ENCODE measurements at places on chromosomes 16 and 17.

- no peak for DNase-seq
Measured at GRCh38 chr17:69179227-69179952, 37.7 kb upstream of the ABCA6 start.

GRCh38 chr17:73820686-73821448 lies 176.6 kb upstream of the SDK2 start:
- DNase-seq: no peak

DNA sequence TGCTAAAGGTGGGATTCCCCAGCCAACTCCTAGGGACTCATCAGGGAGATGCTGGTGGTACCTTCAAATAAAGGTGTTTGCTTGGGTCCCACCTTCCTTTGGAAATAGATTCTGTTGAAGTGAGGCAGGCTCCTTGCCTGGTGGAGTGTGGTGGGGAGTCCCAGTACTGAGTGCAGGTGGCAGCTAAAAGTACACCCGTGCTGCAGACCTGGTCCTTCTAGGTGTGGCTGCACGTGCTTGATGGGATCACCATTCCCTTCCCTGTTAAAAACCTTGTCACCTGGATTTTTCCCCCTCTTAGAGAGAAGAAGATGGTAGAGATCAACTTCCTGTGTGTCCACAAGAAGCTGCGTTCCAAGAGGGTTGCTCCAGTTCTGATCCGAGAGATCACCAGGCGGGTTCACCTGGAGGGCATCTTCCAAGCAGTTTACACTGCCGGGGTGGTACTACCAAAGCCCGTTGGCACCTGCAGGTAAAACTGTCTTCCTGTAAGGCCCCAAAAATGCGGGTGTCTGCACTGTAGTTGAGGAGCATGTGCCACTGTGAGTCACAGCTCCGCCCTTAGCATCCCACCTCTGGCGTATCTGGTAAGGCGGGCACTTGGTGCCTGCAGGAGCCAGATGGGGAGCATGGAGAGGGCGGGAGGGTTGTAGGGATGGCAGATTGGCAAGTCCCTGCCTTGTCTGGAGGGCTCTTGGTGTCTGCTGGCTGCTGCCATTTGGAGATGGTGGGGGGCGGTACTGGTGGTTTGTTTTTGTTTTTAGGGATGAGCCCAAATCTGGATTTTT lies 34.0 kb downstream of the PLCD3 start:
- DNase-seq: no peak

GRCh38 chr17:68909066-68909465 lies 46.1 kb downstream of the ABCA8 start:
- no peak for DNase-seq

GRCh38 chr17:48477221-48477620 lies 47.2 kb upstream of the SKAP1 start:
- DNase-seq: no peak

DNA sequence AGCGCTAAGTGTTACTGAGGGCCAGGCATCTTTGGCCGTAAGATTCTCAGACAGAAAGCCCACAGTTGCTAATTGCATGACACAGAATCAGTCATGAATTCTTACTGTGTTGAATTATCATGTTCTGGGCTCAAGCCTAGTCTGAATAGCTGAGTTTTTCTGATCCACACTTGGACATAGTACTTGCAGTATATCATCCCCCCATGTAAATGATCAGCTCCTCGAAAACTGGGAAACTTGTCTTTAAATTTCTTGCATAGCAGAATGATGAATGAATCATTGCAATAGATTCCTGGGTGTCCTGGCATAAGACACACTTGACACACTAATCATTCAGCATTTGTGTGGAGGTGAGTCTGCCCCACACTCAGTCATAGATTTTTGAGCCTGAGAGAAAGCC lies 2.2 kb downstream of the MLYCD start:
- DNase-seq: no peak

DNA sequence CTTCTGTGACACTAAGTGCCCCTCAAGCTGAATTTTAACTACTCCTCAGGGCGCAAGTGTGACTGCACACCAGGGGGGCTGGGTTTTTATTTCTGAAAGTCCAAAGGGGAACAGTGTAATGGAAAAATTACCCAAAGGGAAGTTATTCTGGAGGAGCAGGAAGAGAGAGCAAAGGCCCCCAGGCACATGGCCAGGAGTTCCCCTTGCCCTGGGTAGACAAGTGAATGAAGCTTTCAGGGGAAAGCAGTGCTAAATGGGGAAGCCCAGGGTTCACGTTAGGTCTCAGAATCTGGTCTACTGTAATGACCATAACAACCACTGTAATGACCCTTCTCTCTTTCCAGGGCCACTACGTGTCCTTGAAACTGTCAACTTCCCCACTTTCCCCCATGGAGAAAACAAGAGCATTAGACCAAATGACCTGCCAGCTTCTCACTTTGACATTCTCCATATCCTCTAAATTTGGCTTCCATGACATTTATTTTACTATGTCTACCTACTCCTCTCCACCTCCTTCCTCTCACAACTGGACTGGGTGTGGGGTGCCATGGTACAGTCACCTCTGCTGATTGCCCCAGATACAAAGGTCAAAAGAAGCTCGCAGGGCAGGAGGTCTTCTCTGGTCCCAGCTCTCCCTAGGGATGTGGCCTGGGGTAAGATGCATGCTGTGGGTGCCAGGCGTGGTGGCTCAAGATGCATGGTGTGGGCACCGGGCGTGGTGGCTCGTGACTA lies 34.1 kb upstream of the MMP2 start:
- no peak for DNase-seq

DNA sequence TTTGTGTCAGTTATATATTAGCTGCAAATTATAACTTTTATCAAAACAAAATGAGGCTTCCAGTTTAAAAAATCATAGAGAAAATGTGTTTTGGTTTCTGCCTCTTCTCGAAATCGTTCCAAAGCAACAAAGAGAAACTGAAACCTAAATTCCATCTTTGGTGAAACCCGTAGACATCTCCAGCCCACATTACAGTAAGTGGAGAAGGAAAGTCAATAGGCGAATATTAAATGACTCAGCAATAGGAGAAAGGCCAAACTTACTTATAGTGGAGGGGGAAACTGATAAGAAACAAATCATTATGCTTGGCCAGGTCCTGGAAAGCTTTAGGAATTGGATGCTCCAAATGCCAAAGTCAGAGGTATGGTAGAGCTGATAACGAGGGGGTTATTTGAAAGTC lies 103.0 kb upstream of the SHISA6 start:
- no peak for DNase-seq

DNA sequence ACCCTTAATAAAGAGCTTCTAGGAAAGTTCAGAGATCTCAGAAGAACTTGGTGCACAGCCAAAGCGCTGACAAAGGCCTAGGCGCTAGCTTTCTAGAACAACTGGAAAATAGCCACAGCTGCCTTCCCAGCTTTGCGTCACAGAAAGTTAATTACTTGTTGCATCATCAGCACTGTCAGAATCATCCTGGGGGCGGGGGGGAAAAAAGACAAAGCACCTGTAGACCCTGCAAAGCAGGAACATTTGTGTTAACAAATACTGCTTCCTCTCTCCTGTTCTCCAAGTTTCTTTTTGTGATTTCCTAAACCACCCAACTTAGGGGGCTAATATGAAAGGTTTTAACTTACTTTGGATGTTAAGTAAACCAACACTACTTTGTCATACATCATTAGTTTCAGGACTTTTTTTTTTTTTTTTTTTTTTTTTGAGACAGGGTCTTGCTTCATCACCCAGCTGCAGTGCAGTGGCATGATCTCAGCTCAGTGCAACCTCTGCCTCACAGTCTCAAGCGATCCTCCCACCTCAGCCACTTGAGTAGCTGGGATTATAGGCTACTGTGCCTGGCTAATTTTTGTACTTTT lies 4.8 kb upstream of the AARSD1 start:
- DNase-seq: no peak

Data from CD4-positive, alpha-beta T cell treated with Interleukin-17A for 4 hours (primary cell).